ENCODE measurements at places on chromosomes 5 and 9.

DNA sequence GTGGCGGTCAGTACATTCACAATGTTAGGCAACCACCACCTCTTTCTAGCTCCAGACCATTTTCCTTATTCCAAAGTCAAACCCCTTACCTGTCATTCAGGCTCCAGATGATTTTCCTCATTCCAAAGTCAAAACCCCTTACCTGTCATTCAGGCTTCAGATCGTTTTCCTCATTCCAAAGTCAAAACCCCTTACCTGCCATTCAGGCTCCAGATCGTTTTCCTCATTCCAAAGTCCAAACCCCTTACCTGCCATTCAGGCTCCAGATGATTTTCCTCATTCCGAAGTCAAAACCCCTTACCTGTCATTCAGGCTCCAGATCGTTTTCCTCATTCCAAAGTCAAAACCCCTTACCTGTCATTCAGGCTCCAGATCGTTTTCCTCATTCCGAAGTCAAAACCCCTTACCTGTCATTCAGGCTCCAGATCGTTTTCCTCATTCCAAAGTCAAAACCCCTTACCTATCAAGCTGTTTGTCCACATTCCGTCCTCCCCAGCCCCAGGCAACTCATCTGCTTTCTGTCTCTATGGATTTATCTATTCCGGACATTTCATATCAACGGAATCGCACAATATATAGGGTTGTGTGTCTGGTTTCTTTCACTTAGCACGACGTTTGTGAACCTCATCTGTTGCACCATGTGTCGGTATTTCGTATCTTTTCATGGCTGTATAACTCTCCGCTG is 5.2 kb downstream of the PLEKHG4B start:
- DNase-seq: no peak

- DNase-seq: no peak
These were observed 80.2 kb upstream of the MIER3 start for GRCh38 chr5:57032151-57032551.

DNA sequence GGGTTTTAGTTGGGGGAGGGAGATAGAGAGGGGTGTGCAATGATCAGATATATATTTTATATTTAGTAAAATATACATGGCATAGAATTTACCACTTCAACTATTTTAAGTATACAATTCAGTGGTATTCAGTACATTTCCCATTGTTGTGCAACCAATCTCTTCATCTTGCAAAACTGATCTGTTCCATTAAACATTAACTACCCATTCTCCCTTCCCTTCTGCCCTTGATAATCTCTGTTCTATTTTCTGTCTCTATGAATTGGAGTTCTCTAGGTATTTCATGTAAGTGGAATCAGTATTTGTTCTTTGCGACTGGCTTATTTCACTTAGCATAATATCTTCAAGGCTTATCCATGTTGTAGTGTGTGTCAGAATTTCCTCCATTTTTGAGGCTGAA is 38.6 kb downstream of the TGFBI start:
- no peak for DNase-seq

DNA sequence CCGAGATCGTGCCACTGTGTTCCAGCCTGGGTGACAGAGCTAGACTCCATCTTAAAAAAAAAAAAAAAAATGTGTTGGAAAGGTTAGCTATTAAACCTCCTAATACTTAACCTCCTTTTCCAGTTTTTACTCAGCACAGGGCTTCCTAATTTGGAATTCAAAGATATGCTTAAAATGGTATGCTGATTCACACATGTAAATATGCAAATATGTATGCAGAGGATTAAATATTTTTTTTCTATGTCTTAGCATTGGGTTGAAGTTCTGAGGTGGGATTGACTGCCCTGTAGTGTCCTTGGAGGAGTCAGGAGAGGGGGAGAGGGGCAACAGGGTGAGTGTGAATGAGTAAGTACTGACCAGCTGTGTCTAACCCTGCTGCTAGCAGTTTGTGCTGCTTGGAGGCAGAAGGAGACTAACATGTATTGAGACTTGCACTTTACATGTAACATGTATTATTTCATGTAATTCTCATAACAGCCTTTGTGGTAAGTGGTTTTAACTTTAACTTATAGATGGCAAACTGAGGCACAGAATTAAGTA is 63.2 kb downstream of the SLC44A1 start:
- no peak for DNase-seq

GRCh38 chr9:13269589-13270452 is 9.7 kb downstream of the MPDZ start:
- no peak for DNase-seq

- no peak for DNase-seq
These were observed 500.0 kb downstream of the PTPRD start for GRCh38 chr9:10112798-10113197.

- no peak for DNase-seq
These were observed 32.1 kb upstream of the FCN1 start for GRCh38 chr9:134949681-134950385.

- no peak for DNase-seq
These were observed 34.3 kb downstream of the ITK start for GRCh38 chr5:157214861-157215513.

- DNase-seq: no peak
These were observed 105.7 kb upstream of the NUDT12 start for GRCh38 chr5:103668281-103668680.

DNA sequence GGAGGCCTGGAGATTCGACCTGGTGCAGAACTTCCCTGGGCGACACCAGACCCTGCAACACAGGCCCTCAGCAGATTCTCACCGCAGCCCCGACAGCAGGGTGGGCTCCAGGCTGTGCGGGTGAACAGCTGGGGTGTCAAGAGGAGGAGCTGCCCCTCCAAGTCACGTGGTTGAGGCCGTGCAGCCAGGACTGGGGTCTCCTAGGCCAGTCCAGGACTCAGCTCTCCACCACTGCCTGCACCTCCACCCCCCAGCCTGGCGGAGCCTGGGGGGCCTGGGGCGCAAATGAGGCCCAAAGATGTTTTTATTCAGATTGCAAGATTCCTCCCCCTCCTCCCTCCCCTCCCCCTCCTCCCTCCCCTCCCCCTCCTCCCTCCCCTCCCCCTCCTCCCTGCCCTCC is 9.2 kb upstream of the AGPAT2 start:
- no peak for DNase-seq

All from T-helper 2 cell (primary cell).